ENCODE measurements at places on chromosomes 5 and 9. TPM values are rescaled to one million over a fixed set of nuclear protein-coding genes. Genes with fewer than 3 reads are reported as not detected.
A peak's percentile ranks its signal among the peaks of the same experiment; 100 is the strongest.

DDX4 gene
- not detected for total RNA-seq

GRCh38 chr9:120980951-120981350 is 54.4 kb upstream of the TRAF1 start:
- no peak for DNase-seq

- no peak for DNase-seq
Measured at GRCh38 chr5:10506535-10506934, 57.3 kb upstream of the ANKRD33B start.

GRCh38 chr5:8396246-8396645 is 527.3 kb downstream of the MTRR start:
- DNase-seq, result no peak

CXCL14 gene
- 15.5 TPM for total RNA-seq

IL9 gene
- not detected for total RNA-seq

GRCh38 chr9:134765785-134766184 is 114.8 kb upstream of the FCN2 start:
- DNase-seq, result no peak

DNA sequence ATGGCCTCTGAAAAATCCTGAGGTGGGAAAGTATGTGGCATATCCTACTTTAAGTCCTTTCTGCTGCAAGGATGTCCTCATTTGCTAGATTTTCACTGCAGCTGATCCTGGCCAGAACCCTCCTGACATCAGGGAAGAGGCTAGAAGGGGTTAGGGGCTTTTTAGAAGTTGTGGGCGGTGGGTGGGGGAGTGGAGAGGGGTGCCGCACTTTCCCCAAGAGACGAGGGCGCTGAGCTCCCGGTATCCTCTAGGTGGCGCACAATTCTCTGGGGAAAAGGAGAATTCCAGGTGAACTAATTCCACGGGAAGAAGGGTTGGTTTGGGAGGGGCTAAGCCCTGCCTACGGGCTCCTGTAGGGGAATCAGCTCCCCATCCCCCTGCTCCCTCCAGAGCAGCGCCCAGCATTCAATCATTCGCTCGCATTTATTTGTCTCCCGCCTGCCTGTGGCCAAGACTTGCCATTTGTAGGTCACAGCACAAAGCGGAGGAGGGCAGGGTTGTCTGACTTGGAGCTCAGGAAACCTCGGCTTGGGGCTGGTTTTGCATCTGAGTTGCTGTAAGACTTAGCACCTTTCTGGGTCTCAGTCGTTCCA is 42.9 kb upstream of the HAND1 start:
- DNase-seq, result no peak

GRCh38 chr9:133732639-133733408 is 5.3 kb downstream of the SARDH start:
- DNase-seq, result peak; percentile 35

- DNase-seq, result no peak
Measured at GRCh38 chr5:86030753-86031152, 587.0 kb upstream of the COX7C start.

C9 gene
- total RNA-seq, result not detected

GRCh38 chr5:155451106-155451505 is 437.6 kb downstream of the KIF4B start:
- DNase-seq, result no peak

- DNase-seq, result no peak
Measured at GRCh38 chr5:181153814-181154213, 6.4 kb downstream of the OR2V2 start.

DNA sequence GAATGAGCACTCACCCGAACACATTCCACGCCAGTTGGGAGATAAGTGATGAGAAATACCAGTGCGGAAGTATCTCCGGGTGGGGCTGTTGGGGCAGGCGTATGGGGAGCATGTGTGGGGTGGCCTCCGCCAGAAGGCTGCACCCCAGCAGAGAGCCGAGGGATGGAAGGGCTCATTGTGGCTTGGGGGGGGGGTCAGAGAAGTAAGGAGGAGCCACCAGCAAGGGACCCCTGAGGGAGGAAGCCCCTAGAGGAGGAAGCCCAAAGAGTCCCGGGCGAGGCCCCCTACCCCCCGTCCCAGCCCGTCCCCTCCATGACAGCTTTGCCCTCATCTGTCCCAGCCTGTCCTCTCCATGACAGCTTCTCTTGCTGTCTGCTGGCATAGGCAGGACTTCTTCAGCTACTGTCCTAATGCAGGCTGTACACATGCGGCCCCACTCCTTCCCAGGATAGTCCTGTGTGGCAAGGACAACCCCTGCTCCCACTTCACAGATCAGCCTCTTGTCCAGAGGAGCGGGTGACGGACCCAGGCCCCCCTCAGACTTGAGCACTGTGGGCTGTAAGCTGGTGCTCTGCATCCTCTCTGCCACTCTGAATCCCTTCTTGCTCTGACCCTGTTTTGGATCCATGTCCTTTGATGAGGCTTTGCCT is 239.6 kb downstream of the CACNA1B start:
- no peak for DNase-seq

DNA sequence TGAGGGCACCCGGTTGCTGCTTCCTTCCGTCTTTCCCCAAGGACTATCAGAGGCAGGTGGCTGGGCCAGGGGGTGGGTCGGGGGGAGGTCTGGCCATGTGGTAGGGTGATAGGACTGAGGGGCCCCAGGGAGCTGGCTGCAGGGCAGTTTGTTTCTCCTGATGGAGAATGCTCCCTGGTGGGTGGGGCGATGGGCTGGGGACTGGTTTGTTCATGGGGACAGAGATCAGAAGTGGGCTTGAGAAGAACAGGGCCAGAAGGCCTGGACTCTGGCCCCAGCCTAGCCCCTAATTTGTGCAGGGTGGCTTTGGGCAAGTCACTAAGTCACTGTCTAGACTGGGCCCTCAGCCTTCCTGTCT is 117.4 kb downstream of the RGS3 start:
- no peak for DNase-seq

DNA sequence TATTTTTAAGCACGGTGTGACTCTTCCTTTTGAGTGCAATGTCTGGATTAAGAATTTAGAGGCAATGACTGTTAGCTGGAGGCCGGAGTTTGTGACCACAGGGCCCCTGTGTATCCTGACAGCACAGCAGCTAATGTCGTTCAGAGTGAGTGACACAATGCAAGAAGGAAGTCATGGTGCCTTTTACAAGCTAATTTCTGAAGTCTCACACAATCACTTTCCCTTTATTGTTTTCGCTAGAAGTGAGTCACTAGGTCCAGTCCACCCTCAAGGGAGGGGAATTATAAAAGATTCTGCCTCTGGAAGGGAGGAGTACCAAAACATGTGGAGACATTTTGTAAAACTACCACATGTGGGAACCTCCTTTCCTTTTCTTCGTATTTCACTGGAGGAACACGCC is 185.5 kb upstream of the FGF10 start:
- no peak for DNase-seq

DNA sequence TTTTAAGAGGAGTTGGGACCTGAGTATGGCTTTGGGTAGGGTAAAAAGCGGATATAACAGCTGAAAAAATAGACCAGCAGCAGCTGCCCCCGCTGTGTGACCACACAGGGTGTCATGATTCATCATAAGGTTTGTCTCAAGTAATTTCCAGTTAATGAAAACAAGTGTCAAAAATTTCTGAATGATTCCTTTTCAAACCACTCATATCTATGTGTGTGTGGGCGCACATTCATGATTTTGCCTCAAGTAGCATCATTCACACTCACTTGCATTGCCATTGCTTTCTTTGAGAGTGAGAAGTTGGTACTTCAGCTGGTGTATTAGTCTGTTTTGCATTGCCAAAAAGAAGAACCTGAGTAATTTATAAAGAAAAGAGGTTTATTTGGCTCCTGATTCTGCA is 12.1 kb upstream of the TNFAIP8 start:
- DNase-seq, result no peak

TEX48 gene
- not detected for total RNA-seq

DNA sequence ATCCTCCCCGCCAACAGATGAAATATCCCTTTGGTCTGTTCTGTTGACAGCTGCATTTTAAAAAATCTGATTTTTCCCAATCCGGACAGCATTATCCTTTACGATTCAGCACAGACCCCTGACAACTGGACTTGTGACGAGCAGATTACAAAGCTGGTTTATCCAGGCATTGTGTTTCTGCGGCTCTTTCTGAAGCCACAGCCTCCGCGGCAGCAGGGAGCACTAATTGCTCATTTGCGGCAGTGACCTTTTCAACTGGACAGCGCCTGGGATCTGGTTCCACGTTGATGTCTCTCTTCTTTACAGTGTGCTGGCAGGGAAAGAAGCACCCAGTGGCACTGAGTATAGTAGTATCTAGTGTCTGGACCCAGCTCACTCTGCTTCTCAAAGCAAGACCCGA is 351.2 kb downstream of the ZNF608 start:
- no peak for DNase-seq

DNA sequence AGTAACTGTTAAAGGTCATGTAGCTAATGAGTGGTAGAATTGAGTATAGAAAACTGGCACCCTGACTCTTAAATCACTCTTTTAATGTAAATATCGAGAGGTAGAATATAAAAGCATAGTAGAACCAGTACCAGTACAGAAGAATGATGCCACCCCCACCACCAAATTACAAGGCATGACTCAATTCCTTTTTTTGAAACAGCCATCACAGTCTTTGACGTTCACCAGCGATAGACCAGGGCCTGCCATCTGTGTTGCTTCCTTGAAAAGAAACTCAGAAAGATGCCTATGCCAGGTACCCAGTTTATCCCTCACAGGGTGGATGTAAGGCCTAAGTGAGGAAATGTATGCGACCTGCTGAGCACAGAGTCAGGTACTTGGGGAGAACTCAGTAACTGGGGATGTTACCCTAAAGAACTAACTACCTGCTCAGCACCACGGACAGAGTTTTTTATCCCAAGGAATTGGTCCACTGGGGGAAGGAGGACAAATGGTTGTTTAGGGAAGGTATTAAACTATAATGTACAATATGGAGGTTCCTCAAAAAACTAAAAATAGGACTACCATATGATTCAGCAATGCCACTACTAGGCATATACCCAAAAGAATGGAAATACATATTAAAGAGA is 116.5 kb downstream of the BRINP1 start:
- DNase-seq, result no peak

TAF11L10 gene
- not detected for total RNA-seq

- DNase-seq, result peak; percentile 95
Measured at GRCh38 chr9:33044162-33044673, 19.1 kb downstream of the DNAJA1 start.

EDIL3 gene
- total RNA-seq, result 38.3 TPM

- DNase-seq, result no peak
Measured at GRCh38 chr5:37554938-37555337, 175.8 kb downstream of the WDR70 start.

LMX1B gene
- total RNA-seq, result 0.14 TPM

DMRTA1 gene
- 2.1 TPM for total RNA-seq

DNA sequence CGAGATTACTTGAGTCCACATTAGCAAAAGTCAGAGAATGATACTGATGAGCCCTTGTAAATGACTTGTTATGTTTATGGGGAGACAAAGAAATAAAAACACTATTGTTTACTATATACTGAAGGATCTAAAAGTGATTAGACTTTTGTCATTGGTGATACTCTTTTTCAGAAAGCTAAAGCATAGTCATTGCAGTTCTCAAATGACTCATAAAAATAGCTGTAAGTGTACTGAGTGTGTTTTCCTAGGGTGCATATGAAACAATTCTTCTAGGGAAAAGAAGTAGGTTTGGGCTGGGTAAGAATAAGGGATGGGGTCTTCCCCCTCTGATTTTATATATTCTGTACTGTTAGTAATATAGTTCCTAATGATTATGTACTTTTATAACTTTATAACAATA is 32.6 kb downstream of the WDR36 start:
- no peak for DNase-seq

GRCh38 chr9:1979741-1980367 is 35.3 kb upstream of the SMARCA2 start:
- DNase-seq, result no peak

- no peak for DNase-seq
Measured at GRCh38 chr5:34886392-34887119, 28.7 kb downstream of the RAD1 start.

Data from sigmoid colon (tissue), 7 donors.